NCI-H1417 treated with DMSO at 0.1 percent for 48 hours (cell line): ENCODE measurements at places on chromosomes 4 and X.

DNA sequence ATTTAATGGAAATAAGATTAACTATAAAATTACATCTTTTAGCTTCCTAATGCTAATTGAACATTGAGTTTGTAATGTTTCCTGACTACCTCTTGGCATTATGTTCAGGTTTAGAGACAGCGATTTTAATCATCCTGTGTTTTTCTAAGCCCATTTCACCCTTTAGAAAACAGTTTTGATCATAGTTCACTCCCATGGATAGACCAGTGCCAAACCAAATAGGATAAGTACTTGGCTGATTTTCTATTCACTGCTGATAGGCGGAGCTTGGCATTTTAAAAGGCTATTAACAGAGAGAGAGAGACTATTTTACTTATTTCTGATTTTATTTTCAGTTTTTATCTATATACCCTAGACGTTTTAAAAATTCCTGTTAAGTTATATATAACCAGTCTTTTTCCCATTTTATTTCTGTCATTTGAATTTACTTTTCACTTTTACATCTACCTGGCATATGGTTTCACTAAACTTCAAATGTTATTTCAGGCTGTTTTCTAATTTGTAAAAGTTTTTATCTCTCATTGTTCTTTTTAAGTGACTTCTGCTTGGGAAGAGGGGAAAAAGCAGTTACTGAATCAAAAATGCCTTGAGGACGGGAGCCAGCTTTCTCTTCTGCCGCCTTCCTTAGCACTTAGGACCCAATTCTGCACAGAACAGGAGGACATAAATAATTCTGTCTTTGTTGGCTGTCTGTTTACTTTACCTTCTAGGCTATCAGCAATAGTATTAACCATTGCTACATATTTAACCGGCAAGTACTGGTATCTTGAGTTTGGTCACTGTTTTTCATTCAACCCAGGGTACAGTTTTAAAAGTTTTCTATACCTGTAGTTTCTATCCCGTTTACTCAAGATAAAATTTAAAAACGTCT, 46.4 kb downstream of the SGMS2 start:
- DNase-seq = no peak

- no peak for DNase-seq
These were observed 55.2 kb downstream of the MMRN1 start for GRCh38 chr4:89949782-89950387.

GRCh38 chr4:113823291-113823659, 61.7 kb upstream of the CAMK2D start:
- DNase-seq = no peak

DNA sequence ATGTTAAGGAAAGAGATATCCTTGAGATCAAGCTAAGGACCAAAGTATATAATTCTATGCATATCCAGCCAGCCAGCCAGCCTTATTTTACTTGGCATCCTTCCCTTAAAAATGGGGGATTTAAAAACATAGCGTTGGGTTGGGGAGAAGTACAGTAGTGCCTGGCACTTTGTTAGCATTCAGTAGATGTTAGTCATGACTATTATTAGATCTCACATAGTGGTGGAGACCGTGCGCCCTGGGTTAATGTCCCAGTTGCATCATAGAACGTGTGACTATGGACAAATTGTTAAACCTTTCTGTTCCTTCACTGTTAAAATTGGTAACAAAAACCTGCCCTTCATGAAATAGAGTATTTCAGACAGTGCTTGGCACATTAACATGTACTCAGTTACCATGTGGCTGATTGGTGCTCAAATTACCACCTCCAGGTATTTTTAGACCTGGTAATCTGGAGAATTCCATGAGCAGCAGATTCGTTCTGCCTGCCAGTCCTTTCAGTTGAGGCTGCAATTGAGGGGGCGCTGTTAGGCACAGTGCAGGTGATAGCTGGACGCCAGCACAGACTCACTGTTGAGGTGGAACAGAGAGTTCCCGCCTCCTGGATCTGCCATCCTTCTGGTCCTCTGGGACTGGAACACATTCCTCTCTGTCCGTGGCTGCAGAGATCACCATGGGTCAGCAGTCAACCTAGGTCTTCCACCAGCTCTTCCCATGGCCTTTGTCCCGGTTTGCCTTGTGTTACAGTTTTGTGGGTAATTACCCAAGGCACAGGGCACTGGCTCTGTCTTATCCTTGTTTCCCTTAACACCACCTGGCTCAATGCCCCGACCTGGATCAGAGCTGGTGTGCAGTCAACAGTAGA, 31.7 kb downstream of the RBBP7 start:
- no peak for DNase-seq

DNA sequence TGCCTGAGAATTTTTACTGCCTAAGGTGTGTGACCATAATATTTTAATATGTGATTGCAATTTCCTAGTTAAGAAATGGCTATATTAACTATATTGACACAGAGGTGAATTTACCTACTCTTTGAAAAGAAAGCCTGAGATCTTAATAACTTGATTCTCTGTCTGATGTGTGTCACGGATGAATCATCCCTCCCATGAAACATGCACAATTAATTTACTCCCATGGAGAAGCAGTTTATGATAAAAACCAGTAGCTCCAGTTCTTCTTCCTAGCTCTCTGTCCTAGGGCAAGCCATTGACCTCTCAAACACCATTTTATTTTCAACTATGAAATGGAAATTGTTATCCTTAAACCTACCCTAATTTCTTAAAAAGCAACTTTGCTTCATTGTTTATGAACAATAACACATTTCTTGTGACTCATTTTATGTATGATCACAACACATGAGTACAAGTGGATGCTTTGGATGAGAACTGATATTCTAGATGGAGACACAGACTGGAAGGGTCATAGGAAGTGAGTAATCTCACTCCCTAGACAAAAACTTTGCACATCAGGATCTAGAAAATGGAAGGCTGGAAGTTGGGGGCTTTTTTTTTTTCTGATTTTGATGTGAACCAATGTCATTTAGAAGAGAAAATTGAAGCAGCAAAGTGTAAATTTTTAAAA, 438.3 kb downstream of the GPAT3 start:
- DNase-seq = no peak

- DNase-seq = no peak
These were observed 107.7 kb upstream of the LRPAP1 start for GRCh38 chr4:3639613-3640586.

GRCh38 chrX:46712764-46713163, 46.2 kb downstream of the SLC9A7 start:
- DNase-seq = no peak

DNA sequence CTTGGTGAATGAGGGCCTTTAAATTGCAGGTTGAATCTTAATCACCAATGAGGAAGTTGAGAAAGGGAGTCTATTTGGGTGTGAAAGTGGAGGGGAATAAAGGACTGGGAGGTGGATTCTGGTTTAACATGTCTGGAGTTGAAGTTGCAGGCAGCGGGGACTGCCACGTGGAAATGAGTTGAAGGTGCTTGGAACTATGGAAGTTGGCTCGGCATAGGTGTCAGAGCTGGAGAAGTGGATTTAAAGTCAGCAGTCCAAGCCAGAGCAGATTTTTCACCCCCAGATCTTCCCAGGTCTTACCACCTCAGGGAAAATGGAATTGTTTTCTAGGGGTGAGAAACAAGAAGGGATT, 44.9 kb downstream of the TIGD4 start:
- DNase-seq = no peak
